GM12864 (cell line): ENCODE measurements at places on chromosomes 2 and 18.

DNA sequence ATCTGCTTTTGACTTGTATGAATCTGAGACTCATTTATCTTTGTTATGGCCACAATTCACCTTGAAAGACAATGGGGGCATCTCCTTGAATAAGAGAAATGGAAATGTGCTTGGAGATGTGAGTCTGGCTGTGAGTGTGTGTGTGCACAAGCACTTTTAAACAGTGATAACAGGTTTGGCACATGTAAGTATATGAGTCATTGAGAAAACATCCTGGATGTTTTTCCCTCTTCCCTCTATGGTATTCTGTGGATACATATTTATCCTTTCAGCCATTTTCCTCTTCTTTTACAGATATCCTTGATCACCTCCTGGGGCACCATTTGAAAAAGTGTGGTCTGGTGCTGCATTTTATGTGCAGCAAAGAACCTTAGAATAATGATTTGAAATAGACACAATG lies 317.3 kb upstream of the THUMPD2 start:
- no peak for DNase-seq

DNA sequence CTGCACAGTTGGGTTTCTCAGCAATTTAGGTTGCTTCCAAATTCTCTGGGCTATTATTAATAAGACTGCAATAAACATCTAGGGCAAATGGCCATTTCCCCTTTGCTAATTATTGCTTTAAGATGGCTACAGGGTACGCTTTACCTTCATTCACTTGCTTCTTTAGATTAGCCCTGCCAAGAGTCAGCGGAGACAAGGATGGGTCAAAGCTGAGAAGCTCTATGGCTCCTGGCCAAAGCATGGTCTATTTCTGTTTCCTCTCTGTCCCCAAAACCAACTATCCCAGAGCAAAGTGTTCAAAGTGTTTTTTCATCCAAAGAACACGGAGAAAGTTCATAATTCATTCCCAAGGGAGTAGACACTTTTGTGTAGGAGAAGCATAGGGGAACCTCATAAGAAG lies 75.2 kb upstream of the NFU1 start:
- no peak for DNase-seq

- no peak for DNase-seq
Measured at GRCh38 chr2:157046396-157046795, 211.1 kb upstream of the GALNT5 start.

GRCh38 chr2:158131919-158132566 lies 30.4 kb downstream of the UPP2 start:
- DNase-seq: no peak

DNA sequence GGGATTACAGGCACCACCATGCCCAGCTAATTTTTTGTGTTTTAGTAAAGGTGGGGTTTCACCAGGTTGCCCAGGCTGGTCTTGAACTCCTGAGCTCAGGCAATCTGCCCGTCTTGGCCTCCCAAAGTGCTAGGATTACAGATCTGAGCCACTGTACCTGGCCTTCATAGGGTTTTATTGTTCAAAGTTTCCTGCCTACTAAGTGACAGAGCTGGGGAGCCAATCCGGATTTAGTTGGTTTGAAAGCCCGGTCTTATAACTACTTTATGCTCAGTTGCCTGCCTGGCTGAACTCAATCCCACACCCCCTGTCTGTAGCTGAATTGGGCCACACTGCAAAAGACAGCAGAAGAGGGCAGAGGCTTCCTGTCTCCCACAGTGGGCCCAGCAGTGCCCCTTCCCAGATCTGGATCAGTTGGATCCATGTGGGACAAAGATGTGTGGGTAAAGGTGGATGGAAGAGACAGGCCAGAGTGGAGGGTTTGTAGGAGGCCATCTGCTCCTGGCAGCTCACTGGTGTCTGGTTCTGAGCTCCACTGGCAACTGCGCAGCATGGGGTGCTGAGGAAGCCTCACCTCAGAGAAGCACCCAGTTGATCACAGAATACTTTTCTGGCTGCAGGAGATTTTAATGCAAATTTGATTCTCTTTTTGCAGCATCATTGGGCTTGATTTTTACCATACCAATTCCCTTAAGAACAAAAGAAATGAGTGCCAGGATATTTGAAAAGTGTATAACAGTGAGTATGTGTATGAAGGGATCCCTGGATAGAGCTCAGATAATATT lies 144.9 kb downstream of the DDX1 start:
- no peak for DNase-seq

- no peak for DNase-seq
Measured at GRCh38 chr2:216690853-216691741, 4.3 kb downstream of the IGFBP5 start.

DNA sequence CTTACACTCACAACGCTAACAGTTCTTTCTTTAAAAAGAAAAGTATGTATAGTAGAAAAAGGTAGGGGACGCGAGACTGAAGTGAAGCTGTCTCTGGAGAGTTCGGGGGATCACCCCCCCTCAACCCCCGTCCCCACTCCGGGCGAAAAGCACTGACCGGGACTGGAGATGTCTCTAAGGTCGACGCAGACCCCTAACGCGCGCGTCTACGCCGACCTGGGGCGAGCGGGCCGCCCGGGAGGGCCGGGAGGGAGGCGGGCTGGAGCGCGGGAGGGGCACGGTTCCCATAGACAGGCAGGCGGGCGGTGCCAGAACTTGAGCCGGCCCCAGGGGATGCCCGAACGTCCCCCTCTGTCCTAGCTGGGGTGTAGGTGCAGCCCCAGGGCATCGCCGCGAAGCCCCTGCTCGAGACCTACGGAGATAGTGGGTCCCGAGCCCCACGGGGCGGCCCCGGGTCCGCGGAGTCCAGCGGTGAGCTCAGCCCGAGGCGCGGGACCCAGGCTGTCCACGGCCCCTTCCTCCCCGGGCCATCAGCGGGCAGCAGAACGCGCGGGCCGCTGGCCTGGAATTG lies 82.2 kb downstream of the CHRNA1 start:
- no peak for DNase-seq

DNA sequence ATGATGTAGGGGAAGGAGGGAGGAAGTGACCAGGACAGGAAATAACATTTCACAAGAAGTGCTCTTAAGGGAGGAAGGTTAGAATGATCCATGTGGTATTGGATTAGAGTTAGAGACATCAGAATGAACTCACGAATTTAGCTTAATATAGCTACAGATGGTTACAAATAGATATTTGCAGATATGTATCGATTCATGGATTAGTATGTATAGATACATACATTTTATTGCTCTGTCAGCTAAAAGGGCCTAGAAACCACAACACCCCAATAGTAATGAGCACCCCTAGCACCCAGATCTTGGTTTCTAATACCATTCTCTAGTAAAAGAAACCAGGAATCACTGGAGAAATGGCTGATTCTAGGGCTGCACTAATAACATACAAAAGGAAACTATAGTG lies 59.6 kb upstream of the LTBP1 start:
- DNase-seq: no peak

GRCh38 chr2:96116424-96116878 lies at the start of gene ADRA2B:
ADRA2B (minus strand) TSS chr2:96116571; CDS start chr2:96116149, 422 bp downstream.
- DNase-seq: no peak

GRCh38 chr2:71853858-71854257 lies 293.8 kb downstream of the CYP26B1 start:
- DNase-seq: no peak

GRCh38 chr2:10204326-10205161 lies 82.0 kb downstream of the RRM2 start:
- no peak for DNase-seq

GRCh38 chr18:28791101-28791500 lies 614.2 kb upstream of the CDH2 start:
- DNase-seq: no peak

GRCh38 chr2:13009027-13009642 lies 292.4 kb downstream of the TRIB2 start:
- no peak for DNase-seq

DNA sequence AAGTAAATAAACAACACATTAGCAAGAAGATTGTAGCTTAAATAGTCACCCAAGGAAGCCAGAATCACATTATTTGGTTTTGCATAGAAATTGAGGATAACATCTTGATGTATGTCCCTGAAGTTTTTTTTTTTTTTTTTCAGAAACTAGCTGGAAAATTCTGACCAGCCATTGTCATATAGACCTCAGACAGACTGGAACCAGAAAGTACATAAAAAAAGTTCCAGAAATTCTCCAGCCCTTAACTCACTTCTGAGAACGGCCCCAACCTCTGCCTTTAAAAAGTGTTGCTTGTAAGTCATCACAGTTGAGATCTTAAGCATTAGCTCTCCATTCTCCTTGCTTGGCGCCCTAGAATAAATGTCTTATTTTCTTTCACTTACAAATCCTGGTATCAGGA lies 350.5 kb downstream of the CCDC85A start:
- DNase-seq: no peak

DNA sequence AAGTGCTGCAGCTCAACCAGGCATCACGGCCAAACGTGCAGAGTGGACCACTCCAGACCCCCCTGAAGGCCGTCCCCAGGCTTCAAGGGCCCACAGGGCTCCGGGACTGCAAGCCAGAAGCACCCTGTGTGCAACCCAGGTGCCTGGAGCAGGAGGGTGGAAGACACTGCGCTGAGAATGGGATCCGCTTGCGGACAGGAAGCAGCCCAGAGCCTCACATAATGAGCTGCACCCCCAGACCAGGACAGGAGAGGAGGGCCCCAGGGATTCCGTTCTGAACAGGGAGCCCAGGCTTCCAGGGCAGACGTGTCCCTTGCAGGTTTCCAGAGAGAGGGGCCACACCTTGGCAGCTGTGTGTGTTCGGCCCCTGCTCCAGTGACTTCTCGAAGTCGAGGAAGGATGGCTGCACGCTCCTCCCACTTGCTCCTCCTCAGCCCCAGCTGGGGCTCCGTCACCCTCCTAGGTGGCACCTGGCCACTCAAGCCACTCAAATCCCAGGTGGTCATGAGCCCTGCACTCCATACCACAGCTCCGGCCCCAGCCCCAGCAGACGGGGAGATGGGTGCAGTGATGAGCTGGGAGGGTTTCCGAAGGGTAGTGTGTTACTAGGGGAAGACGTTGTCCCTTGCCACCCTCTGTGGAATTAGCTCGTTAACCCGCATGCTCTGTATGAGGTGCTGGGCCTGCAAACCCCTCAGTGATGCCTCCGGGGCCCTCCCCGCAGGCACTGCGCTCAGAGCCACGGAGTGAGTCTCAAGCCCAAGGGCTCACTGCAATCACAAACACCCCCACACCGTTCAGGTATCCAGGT lies 79.2 kb downstream of the NDUFA10 start:
- no peak for DNase-seq

GRCh38 chr2:72613931-72614330 lies 211.9 kb downstream of the EXOC6B start:
- DNase-seq: no peak

DNA sequence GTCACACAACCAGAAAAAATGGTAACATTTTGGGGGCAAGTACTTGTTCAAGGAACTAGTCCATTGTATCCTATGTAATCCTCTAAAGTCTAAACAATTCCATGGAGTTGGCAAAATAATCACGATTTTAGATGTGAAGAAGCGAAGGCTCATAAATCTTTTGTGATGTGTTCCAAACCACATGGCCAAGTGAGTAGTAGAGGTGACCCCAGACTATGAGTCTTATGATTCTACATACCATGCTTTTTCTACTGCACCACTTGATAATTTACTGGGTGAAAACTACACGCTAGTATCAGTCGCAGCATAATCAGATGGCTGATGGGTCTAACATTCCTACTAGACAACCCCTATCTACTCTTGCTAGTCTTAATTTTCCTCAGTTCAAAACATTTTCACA lies 371.4 kb downstream of the OSR1 start:
- no peak for DNase-seq

DNA sequence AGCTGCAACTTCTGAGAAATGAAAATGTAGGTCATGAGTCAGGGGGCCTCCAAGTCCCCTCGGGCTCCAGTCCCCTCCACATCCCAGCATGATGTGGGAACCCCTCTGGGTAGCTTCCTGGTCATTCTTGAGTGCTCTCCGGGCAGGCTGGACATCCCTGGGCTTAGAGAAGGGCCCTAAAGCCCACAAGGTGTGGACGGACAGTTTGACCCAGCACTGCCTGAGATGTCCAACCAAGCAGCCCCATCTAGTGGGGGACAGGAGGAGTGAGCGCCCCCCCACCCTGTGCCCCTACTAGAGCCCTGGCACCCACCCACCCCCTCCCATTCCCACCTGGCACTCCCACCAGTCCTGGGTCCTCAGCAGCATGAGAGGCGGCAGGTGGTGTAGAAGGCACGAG lies 46.0 kb downstream of the CYP27C1 start:
- no peak for DNase-seq

- no peak for DNase-seq
Measured at GRCh38 chr18:11860594-11861450, 9.6 kb downstream of the CHMP1B start.

DNA sequence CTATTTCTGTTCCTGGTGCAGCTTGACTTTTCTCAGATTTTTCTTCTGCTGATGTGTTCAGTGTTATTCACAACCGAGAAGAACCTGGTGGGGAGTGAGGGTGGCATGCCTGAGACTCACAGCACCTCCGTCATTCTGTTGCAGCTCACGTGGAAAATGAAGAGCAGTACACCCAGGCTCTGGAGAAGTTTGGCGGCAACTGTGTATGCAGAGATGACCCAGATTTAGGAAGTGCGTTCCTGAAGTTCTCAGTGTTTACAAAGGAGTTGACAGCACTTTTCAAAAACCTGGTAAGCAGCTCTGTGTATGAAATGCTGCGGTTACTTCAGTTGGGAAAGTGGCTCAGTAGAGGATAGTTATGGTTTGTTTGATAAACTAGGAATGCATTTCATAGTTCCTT lies 90.5 kb downstream of the ASAP2 start:
- no peak for DNase-seq

DNA sequence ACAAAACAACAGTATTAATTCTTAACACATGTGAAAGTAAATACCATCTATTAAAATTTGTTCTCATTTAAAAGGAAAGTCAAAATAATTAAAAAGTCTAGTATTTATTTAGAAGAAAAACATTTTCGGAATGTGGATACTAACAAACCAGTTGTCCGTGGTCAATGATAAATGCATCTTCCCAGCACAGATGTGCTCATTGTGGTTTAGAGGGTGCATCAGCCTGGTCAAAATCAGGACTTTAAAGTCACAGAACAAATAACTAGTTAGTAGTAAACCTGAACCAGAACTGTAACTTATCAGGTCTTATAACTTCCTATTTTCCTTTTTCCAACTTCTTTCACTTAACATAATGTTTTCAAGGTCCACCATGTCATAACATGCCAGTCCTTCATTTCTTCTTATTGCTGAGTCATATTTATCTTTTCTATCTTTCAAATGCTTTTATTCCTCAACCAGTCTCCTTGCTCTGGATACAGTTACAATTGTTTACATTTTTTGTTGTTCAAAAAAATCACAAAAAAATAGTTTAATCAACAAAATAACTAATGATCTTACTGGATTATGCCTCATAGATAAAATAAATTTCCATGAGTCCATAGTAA lies 55.8 kb downstream of the ID2 start:
- DNase-seq: no peak
